ENCODE measurements at places on chromosomes 7 and 10.

DNA sequence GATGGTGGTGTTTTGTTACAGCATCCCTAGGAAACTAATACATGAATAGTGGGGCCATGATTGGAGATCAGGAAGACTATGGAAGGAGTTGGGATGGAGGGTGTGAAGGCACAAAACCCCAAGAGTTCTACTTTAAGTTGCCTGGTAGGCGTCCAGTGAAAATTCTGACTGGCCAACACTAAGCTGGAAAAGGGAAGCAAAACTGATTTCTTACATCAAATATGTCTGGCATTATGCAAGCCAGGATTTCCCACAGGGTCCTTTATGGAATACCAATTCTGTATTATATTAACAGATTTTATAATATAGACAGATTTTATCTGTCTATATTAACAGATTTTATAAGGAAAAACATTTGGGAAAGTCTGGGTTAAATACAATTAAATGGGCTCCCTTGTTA, 16.2 kb downstream of the CPVL start:
- DNase-seq, result no peak

GRCh38 chr10:66505003-66505657, 420.7 kb upstream of the LRRTM3 start:
- no peak for DNase-seq

- DNase-seq, result no peak
These were observed 594 bp downstream of the CNNM1 start for GRCh38 chr10:99329554-99330346.

- DNase-seq, result no peak
These were observed 181.4 kb downstream of the IPMK start for GRCh38 chr10:58086144-58086762.

All from activated effector memory CD4-positive, alpha-beta T cell treated with anti-CD3 and anti-CD28 coated beads, Interleukin-2, amount 50 U/mL, for 16 hours (primary cell).